NCI-H1930 (cell line): ENCODE measurements at places on chromosomes 5 and 9.

GRCh38 chr9:116644091-116644688, 42.9 kb upstream of the TRIM32 start:
- DNase-seq = no peak

DNA sequence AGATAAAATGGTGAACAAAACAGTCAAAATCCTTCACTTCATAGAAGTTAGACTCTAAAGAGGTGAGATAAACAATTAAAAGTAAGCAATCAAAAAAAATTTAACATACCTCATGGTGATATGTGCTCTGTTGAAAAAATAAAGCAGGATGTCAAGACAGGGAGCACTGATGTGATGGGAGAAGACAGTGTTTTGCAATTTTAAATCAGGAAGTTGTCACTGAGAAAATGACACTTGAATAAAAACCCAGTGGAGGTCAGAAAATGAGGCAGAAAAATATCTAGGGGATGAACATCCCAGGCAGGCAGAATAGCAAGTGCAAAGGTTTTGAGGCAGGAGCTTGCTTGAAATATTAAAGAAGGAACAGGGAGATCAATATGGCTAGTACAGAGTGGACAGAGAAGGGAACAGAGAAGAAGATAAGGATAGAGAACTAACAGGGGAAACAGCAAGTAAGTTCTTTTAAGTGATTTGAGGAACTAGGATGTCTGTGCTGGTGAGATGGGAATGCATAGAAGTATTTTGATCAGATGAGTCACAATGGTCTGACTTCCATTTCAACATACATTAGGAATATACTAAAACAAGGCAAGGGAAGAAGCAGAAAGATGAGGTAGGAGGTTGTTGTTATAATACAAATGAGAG, 130.4 kb downstream of the CHSY3 start:
- DNase-seq = no peak

- no peak for DNase-seq
Measured at GRCh38 chr9:134066526-134066912, 1.3 kb downstream of the BRD3 start.

GRCh38 chr5:80193401-80193800, 62.4 kb downstream of the SERINC5 start:
- DNase-seq = no peak

DNA sequence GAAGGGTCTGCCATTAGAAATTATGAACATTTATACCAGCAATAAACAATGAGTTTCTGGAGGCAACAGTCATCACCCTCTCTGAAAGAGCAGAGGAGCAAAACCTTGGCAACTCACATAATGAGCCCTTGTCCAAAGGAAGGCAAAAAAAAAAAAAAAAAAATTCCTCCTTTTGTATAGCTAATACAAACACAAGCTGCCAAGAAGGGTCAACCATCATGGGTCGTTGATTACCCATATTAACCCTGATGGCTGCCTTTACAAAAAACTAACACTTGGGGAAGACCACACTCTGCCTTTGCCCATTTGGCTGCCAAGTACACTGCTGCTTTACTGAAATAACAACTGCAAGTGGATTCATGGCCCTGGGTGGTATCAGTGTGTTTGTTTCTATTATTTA, 272.7 kb downstream of the ADAMTSL1 start:
- no peak for DNase-seq
